ENCODE measurements at places on chromosomes 13 and 19.
A peak's percentile ranks its signal among the peaks of the same experiment; 100 is the strongest.

GRCh38 chr13:111589992-111590391, 269.6 kb downstream of the TEX29 start:
- DNase-seq: no peak

GRCh38 chr13:33296793-33297425, 11.4 kb upstream of the STARD13 start:
- no peak for DNase-seq

GRCh38 chr13:21395953-21396352, 63.1 kb downstream of the ZDHHC20 start:
- DNase-seq: no peak

DNA sequence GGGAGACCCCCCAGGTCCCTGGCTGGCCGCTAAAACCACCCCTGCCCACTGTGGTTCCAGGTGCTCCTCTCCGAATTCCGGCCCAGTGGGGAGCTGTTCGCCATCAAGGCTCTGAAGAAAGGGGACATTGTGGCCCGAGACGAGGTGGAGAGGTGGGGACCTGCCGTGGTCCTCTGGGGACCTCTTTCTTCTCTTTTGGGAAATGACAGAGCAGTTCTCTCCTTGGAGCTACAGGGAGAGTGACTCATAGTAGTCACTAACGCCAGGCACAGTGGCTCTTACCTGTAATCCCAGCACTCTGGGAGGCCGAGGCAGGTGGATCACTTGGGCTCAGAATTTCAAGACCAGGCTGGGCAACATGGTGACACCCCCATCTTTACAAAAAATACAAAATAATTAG, 7.3 kb downstream of the PTGER1 start:
- no peak for DNase-seq

DNA sequence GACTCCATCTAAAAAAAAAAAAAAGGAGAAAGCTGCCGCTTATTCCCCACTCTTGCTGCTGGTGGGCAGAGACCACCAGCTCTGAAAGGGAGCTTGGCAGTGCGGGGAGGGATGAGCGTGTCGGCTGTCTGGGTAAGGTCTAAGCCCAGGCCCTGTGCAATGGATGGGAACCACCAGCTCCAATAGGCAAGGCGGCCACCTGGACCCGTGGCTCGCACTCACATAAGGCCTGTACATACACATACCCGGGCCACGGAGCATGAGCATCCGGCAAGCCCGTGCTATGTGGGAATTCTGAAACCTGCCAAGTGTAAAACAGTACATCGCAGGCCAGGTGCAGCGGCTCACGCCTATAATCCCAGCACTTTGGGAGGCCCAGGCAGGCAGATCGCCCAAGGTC, 56.6 kb upstream of the USE1 start:
- no peak for DNase-seq

GRCh38 chr13:27371932-27372331, 52.5 kb upstream of the GTF3A start:
- no peak for DNase-seq

- DNase-seq: no peak
These were observed 123.7 kb downstream of the KL start for GRCh38 chr13:33139780-33140535.

DNA sequence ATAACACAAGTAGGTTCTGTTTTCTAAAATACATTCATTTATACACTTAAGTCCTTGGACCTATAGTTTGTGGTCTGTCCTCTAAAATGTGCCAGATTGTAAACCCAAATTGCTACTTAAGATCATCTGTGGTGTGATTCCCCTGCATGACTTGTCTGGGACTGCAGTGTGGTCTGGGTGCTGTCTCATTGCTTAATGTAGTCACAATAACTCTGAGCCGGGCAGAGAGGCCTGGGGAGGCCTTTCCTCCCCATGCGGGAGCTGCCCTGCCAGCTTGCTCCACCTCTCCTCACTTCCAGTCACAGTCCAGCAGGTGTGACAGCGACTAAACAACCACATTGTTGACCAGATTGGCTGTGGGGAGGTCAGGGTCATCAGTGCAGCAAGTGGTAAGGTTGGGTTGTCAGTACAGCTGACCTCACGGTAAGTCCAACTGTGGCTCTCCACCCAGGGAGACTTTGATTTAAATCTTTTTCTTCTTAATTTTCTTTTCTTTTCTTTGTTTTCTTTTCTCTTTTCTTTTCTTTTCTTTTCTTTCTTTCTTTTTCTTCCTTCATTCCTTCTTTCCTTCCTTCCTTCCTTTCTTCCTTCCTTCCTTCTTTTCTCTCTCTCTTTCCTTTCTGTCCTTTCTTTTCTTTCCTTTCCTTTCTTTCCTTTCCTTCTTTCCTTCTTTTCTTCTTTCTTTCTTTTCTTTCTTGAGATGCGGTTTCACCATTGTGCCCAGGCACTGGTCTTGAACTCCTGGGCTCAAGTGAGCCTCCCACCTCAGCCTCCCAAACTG, 4.4 kb upstream of the TUBA3C start:
- DNase-seq: no peak

GRCh38 chr19:29526730-29527499, 1.1 kb downstream of the VSTM2B start:
- no peak for DNase-seq

- peak; percentile 83 for DNase-seq
These were observed 3.3 kb downstream of the LYL1 start for GRCh38 chr19:13099073-13099999.

- DNase-seq: no peak
These were observed 2.1 kb downstream of the ZIC5 start for GRCh38 chr13:99969453-99969918.

DNA sequence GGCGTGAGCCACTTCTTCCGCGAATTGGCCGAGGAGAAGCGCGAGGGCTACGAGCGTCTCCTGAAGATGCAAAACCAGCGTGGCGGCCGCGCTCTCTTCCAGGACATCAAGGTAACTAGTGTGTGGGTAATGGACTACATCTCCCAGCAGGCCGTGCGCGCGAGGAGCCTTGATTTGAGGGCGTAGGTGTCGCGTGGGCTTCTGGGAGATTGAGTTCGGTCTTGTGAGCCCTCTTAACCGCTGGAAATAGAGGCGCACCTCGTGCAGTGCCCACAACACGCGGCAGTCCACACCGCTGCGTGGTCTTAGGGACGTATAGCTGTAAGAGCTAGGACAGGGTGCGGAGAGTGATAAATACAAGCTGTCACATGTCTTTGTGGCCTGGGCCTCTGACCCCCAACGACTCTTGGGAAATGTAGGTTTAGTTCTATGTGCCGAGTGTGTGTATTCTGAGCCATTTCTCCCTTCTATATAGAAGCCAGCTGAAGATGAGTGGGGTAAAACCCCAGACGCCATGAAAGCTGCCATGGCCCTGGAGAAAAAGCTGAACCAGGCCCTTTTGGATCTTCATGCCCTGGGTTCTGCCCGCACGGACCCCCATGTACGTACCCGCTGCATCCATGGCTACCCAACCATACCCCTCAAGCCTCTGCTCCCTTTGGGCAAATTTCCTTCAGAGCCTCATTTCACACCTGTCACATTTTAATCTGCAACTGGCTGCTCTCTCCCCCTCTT, 864 bp downstream of the FTL start:
- peak; percentile 73 for DNase-seq

- DNase-seq: no peak
These were observed 674.1 kb downstream of the SLITRK5 start for GRCh38 chr13:88345171-88345847.

GRCh38 chr13:114311908-114312307, 2.4 kb upstream of the CHAMP1 start:
- no peak for DNase-seq

DNA sequence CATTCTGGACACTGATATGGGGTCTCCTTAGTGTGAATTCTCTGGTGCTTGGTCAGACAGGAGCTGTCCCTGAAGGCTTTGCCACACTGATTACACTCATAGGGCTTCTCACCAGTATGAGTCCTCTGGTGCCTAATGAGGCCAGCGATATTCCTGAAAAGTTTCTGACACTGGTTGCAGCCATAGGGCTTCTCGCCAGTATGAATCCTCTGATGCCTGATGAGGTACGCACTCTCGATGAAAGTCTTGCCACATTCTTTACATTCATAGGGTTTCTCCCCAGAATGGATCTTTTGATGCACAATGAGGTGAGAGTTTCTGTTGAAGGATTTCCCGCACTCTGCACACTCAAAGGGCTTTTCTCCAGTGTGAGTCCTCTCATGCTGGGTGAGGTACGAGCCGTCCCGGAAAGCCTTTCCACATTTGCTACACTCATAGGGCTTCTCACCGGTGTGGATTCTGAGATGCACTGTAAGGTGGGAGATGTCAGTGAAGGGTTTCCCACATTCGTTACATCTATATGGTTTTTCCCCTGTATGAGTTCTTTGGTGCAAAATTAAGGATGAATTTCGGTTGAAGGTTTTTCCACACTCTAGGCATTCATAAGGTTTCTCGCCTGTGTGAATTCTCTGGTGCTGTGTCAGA, 22.4 kb downstream of the ZNF329 start:
- DNase-seq: no peak

- DNase-seq: no peak
These were observed 108.3 kb upstream of the ZNF536 start for GRCh38 chr19:30263830-30264381.

DNA sequence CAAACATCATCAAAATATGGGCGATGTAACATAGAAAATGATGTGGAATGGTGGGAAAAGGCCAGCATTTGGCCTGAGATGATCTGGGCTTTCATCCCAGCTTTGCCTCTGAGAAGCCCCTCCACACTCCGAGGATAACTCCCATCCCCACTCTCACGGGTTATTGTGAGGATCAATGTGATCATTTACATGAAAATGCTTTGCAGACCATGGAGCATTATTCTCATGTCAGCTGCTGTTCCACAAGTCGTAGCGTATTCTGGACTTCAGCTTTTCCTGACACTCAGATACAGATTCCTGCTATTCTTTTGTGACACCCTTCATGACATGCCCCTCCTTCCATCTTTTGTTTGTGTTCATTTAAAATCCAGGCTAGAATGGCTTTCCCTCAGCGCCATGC, 86.5 kb downstream of the NUFIP1 start:
- DNase-seq: no peak

GRCh38 chr13:58302349-58302748, 670.8 kb downstream of the PCDH17 start:
- no peak for DNase-seq

- peak; percentile 57 for DNase-seq
These were observed 2.4 kb upstream of the APOC4 start for GRCh38 chr19:44939668-44940067.
